Thymus (tissue), 14 donors: ENCODE measurements at places on chromosomes 1 and 21.
A peak's percentile ranks its signal among the peaks of the same experiment; 100 is the strongest.

GRCh38 chr1:199122085-199122484 is 483.2 kb downstream of the PTPRC start:
- peaks cover 9% of the 10 kb centered on the region for H3K4me1 ChIP-seq

DNA sequence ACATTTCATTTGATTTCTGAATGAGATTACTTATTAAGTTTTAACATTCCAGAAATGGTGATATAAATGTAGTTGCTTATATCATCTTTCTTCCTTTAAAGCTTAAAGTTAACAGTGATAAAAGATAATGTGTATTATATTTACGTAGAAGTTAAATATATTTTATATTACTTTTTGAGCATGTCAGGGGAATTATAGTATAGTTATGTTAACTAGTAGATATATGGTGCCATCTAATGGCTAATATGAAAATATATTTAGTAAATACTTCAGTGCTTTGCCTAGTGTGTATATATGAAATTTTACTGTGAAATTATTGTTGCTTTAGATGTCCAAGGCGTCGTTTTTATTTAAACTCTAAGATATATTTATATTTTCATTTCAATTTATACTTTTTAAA is 51.5 kb downstream of the SYT14 start:
- H3K4me3 ChIP-seq, result no peak overlapping the region
- H3K27ac ChIP-seq, result no peak overlapping the region
- no peak for DNase-seq
- no peaks in the 10 kb centered on the region for H3K27me3 ChIP-seq

- H3K27ac ChIP-seq, result no peak overlapping the region
- DNase-seq, result no peak
- H3K4me3 ChIP-seq, result no peak overlapping the region
- no peaks in the 10 kb centered on the region for H3K4me1 ChIP-seq
Observed at GRCh38 chr1:46637444-46638083, 21.0 kb upstream of the MOB3C start.

DNA sequence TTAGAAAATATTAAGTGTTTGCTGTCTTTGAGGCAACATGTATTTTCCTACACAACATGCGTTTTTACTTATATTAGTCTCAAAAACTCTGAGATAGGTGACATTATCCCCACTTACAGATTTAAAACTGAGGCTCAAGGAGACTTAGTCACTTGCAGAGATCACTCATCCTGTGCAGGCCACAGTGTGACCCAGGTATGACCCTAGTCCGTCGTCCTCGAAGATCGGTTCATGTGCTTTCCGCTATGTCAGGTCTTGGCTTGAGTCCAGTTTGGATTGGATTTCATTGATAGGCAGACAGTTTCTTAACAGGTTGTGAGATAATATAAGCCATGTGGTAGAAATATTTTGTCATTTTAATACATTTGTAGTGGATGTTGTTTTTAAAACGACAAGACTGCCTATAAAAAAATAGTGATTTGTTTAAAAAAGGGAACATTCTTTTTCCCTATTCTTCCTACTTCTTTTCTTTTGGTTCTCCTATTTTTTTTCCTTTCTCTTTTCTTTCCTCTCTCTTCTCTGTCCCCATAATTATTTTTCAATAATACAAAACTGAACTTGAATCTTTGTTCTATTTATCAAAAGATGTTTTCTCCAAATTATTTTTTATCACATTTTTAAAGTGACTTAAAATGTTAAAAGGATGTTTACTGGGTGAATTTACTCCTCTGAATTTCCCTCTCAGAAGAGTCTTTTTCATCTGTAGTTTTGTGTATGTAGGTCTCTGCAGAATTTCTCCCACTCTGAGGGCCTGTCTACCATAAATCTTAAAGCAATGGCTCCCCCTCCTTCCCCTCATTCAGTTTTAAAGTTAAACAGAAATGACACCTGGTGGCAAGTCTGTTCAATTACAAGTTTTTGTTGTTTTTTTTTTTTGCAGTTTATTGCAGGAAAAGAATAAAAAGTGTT is 81.8 kb downstream of the PHTF1 start:
- H3K36me3 ChIP-seq, result no peaks in the 10 kb centered on the region
- DNase-seq, result peak; percentile 38
- H3K4me1 ChIP-seq, result no peaks in the 10 kb centered on the region
- H3K27ac ChIP-seq, result no peak overlapping the region
- no peak overlapping the region for H3K4me3 ChIP-seq
- no peaks in the 10 kb centered on the region for H3K27me3 ChIP-seq

DNA sequence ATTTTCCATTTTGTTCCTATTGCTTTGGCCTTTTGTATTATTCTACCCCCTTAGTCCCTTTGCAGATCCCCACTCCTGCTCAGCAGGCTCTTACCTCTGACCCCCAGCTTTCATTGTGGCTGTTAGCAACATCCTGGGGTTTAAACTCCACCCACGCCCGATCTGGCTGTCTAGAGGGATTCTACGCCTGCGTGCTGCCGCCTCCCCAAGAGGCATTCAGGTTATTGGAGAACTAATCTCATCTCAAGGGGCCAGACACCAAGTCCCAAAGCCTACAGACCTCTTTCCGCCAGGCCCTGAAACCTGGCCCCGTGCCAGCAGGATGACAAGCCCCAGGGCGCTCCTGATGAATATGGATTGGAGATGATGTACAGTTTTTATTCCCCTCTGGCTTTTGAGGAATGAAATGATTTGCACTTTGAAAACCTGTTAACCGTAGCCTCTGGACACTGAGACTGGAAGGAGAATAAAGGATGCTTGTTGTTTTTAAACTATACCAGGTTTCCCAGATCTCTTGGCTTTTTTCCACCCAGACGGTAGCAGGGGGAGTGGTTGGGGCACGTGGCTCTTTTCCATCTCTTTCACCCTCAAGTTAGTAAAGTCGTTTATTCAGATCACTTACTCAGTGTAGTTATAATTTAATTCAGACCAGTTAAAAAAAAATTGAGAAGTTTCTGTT is 14.5 kb upstream of the IKBKE start:
- no peaks in the 10 kb centered on the region for H3K4me1 ChIP-seq
- DNase-seq, result no peak
- H3K27ac ChIP-seq, result no peak overlapping the region
- H3K4me3 ChIP-seq, result no peak overlapping the region
